Naive B cell (primary cell): ENCODE measurements at places on chromosomes 2 and 18. TPM values are rescaled to one million over a fixed set of nuclear protein-coding genes. Genes with fewer than 3 reads are reported as not detected.

Gene VWA3B
- not detected for polyA plus RNA-seq

Gene TEKT4
- polyA plus RNA-seq = not detected

Gene FAM237A
- polyA plus RNA-seq = not detected

Gene BMP10
- polyA plus RNA-seq = not detected

Gene MAPRE3
- polyA plus RNA-seq = 1.5 TPM

GRCh38 chr18:49768051-49768391 is 45.3 kb downstream of the ACAA2 start:
- DNase-seq = no peak

DNA sequence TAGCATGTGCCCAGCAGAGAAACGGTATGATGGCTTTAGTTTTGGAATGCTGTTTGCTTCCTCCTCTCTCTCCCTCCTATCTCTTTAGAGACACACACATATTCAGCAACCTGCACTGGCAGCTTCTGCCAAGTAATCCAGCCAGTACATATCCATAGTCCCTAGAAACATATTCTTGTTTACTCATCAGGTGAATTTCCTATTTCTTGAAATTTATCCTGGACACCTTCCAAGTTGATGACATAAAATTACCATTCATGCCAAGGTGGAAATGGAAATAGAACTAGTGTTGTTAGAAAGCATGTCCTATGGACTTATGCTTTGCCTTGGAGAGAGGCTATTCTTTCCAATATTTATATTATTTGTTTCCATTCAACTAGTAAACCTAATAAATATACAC is 50.9 kb upstream of the RGPD4 start:
- DNase-seq = no peak

GRCh38 chr18:3051718-3052410 is 38.9 kb upstream of the LPIN2 start:
- no peak for DNase-seq

GRCh38 chr2:45636008-45636407 is 15.5 kb upstream of the PRKCE start:
- DNase-seq = no peak

DNA sequence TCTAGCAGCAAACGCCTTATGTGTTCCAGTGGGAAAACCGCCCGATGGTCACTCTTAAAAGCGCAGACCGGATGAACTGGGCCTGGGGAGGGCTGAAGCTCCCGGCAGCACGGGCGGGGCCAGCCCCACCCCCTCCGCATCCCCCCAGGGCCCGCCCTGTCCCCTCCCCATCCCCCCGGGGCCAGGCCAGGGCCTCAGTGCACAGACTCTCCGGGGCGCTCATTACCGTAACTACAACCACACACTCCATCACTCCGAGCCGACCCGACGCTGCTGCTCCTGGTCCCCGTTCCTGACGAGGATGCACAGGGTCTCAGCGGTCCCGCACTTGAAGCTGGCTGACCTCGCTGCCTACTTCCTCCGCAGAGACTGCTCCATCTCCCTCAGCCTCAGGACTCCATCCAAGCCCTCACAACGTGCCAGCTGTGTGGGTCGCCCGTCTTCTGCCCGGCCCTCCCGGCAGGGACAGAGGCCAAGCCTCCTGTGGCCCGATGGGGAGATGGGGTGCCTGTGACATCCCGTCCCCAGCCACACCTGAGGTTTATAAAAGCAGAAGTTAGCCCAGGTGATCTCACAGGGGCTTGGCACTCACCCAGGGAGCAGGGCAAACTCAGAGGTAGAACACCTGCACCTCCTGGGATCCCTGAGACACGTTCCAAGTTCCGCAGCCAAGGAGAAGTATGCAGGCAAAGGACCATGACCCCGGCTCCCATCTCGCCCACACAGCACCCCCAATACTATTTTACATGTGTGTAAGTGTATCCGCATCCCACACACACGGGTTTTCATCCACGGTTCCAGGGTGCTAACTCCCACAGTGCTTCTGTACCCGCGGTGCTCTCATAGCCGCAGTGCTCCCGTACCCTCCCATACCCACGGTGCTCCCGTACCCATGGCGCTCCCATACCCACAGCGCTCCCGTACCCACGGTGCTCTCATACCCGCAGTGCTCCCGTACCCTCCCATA is 36.0 kb downstream of the SLC66A2 start:
- no peak for DNase-seq

DNA sequence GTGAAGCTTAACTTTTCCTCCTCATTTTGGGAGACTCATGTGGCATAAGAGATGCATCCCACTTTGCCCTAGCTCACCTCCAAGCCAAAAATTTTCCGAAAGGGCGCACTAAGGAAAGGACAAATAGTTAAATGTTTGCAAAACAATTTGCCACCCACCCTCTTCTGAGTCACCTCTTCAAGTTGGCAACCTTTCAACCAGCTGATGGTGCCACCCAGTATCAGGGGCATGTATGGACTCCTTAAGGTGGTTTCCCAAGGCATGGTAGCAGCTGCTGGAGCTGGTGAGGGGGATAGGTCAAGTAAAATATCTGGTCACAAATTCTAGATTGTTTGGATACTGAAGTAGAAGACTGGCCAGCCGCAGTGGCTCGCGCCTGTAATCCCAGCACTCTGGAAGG is 17.2 kb upstream of the ITGAV start:
- no peak for DNase-seq

GRCh38 chr2:232874677-232875223 is 4.7 kb downstream of the SNORC start:
- no peak for DNase-seq

DNA sequence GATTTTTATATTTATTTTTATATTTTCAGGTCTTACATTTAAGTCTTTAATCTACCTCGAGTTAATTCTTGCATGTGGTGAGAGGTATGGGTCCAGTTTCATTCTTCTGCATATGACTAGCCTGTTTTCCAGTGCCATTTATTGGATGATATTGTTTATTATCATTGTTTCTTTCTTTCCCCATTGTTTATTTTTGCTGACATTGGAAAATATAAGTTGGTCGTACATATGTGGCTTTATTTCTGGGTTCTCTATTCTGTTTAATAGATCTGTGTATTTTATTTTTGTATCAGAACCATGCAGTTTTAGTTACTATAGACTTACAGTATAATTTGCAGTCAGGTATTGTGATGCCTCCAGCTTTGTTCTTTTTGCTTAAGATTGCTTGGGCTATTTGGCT is 113.4 kb upstream of the VWC2L start:
- DNase-seq = no peak
